ENCODE measurements at places on chromosomes 1 and 21.

DNA sequence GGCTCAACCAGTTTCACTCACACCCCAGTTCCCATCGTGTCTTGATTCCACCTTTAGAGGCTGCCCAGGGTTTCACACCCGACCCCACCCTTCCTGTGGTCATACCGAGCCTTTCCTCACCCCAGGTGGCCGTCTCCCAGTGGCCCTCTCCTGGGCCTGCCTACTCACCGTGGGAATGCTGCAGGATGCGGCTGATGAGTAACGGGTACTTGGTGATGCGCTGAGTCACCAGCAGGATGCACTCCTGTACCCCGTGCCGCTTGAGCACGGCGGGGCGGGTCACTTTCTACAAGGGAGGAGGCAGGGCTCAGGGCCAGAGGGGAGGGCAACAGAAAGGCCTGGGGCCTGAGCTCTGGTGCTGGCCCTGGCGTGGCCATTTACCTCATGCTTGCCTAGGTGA, 16.4 kb downstream of the ARHGEF2 start:
- DNase-seq: no peak

DNA sequence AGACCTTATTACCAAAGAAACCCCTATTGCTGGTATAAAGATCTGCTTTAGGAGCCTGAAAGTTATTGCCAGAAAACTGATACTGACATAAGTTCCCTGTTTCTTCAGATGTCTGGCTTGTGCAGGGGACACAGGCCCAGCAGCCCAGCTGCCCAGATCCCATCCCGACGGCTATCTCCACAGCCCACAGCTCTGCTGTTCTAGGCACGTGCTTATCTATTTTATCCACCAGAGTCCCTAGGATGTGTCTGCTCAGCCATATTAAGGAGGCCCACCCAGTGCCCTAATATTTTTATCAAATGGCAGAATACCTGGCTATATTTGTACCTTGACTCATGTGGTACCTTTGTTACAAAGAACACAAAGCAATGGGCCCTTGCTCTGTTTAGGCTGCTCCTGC, 58.9 kb downstream of the DDX20 start:
- DNase-seq: no peak

DNA sequence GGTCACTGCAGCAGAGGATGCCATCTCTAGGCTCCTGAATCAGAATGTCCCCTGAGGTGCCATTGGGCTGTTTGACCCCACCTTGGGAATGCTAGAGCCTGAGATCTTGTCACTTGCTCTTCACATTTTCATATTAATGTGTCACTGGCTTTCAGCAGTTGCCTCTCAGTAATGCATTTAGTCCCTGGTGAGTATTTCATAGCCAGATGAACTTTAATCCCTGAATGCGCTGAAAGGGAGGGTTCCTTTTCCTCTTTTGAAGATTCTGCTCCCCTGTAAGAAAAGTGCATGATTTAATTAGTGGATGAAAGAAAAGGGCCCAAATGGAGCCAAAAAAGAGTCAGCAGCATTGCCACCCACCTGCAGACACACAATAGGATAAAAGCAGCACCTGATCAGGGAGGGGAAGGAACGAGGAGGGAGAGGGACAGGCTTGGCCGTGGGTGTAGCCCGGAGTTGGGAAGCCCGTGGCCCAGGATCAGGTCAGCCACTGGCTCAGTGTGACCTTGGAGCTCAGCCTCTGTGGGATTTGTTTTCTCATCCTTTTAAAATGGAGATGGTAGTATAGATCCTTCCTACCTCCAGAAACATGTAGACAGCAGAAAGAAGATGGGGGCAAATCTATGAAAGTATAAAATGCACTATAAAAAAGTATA, 31.1 kb downstream of the ROR1 start:
- DNase-seq: no peak

DNA sequence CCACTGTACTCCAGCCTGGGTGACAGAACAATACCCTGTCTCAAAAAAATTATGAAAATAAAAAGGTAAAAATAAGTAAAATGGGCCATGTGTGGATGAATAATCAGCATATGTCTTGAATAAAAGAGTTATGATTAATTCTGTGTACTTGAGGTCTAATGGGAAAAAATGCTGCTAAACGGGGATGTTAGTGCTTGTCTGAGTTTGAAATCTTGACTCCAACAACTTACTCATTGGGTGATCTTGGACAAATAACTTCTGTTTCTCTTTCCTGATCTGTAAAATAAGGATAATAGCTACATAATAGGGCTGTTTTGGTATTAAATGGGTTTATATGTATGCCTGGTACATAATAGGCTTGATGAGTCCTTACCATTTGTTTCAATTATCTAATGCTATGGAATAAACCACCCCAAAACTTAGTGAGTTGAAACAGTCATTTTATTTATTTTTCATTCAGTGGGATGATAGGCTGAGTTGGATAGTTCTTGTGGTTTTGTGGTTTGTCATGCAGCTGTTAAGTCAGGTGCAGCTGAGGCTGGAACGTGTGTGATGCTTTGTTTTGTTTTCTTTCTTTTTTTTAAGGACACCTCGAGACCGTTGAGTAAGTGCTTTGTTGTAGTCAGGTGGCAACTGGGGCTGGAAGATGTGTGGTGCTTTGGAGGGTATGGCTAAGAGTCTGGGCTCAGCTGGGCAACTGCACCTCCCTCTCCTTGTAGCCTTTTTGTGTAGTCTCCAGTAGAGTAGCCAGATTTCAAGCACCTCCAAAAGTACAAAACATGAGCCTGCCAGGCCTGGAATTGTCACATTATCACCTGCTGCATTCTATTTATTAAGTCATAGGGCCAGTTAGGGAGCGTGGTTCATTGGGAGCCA, 4.9 kb downstream of the MDM4 start:
- no peak for DNase-seq

DNA sequence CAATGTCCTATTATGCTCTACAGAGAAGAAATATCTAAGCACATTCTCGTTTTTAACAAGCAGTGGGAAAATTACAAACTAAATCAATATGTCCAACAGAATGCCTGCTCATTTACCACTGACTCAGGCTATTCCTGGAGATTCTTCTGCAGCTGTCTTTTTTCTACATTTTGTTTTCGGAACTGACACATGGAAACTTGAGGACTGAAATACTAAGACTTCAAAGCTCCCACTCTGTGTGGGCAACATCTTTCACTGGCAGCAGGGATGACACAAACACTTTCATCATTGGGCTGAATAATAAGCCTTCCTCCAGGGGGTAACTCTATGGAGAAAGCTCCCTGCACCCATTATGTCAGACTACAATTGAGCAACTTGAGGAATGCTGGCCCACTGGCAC, 175.5 kb upstream of the NCAM2 start:
- peak; percentile 62 for DNase-seq

Measured in neural progenitor cell (in vitro differentiated cells).